ENCODE measurements at places on chromosomes 3 and 15.

DNA sequence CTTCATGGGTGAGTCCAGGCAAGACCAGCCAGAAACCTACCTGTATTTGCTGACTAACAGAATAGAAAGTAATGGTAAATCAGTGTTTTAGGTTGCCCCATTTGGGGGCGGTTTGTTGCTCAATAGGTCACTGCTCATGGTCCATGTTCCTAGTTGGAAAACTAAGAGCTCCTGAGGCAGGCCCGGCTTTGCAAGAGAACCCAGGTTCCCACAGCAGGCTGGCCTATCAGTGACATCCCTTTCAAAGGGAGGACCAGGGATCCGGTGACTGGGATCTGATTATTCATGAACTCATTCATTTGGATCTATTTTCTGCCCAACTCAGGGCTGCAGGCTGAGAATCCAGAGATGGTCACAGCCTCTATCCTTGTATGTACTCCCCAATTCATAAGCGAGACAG lies 163.9 kb downstream of the WNT7A start:
- DNase-seq = no peak

- DNase-seq = no peak
Observed at GRCh38 chr3:12959410-12959809, 113.8 kb downstream of the IQSEC1 start.

DNA sequence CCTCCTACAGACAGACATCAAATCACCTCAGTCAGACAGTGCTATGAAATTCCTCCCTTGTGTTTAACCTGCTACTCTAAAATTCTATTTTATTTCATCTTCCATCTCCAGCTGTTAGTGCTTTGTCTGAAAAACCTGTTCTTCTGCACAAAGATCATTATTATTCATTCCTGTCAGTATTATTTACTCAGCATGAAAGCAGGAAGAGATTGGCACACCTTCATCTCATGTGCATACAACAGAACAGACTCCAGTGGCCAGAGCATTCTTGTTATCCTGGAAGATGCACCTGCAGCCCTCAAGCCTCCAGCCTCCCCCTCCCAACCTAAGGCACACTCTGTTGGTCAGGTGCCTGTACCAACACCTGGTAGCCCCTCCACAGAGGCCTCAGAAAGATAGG lies 1.8 kb upstream of the ROPN1B start:
- no peak for DNase-seq

GRCh38 chr3:156761713-156762451 lies 64.3 kb upstream of the LEKR1 start:
- no peak for DNase-seq

GRCh38 chr3:61648481-61648880 lies 87.1 kb downstream of the PTPRG start:
- DNase-seq = peak; percentile 2

DNA sequence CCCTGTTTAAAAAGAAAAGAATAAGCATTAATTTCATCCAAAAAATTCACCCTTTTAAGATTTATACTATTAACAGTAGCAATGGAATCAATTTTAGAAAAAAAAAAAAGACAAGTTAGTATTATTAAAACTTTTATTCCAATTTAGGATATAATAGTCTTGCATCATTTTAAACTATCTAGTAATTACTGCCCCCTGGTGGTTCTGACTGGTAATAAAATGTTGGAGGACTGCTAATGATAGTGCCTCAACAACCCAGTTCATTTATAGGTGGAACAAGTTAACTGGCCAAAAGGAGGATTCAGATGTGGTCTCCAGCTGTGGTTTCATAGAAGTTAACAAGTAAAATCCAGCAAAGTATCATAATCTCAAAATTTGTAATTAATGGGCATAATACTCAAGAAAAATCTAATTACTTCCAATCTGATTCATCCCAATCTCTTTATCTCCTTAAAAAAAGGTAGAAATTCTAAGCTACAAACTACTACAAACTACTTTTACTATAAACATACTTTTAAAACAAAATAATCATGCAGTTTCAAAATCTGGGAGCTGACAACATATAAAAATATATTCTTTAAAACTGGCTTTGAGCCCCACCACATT lies 30.7 kb upstream of the WDR49 start:
- peak; percentile 53 for DNase-seq

GRCh38 chr3:168427835-168428475 lies 332.2 kb upstream of the GOLIM4 start:
- no peak for DNase-seq

DNA sequence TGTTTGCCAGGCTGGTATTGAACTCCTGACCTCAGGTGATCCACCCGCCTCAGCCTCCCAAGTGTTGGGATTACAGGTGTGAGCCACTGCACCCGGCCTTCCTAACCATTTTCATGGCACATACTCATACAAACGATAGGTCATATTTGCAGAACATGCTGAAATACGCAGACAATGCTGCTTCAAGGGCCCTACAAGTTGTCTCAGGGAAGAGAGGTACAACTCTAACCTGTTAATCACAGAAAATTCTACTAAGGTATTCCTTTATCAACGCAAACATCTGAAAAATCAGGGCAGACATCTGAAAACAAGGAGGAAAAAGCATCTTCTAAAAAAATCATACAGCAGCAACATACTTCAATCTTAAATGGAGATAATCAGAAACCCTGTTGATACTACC lies 39.9 kb downstream of the RAF1 start:
- DNase-seq = no peak

GRCh38 chr15:35312344-35312743 lies 227.2 kb upstream of the NANOGP8 start:
- no peak for DNase-seq

- DNase-seq = no peak
Observed at GRCh38 chr3:170002879-170003278, 34.9 kb upstream of the GPR160 start.

Measured in islet precursor cell (in vitro differentiated cells).